ENCODE measurements at places on chromosomes 5 and 9.

DNA sequence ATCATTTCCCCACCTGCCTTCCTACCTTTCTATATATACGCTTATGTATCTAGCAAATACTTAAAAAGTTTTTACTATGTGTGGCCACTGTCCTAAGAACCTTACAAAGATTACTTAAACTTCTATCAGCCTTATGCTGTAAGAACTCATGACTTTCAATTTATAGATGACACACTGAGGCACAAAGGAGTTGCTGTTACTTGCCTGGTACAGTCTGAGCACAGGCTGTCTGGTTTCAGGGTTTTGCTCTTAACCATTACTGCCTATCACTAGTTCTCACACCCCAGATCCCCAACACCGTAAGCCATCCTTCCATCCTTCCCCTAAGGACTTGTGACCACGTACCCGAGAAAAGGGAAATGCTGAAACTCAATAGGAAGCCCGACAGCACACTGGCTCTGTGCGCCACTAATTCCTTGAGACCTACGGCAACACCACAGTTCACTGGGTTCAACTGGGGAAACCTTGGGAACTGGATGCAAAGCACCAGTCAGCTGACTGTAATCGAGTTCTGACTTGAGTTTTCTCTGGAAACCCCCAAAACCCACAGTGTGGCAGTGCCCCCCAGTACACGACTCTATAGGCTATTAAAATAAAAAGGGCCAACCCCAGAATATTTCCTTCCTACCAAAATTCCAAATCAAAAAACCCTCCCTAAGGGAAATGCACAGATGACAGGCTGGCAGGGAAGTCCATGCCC lies 56.0 kb downstream of the AUH start:
- no peak for DNase-seq

DNA sequence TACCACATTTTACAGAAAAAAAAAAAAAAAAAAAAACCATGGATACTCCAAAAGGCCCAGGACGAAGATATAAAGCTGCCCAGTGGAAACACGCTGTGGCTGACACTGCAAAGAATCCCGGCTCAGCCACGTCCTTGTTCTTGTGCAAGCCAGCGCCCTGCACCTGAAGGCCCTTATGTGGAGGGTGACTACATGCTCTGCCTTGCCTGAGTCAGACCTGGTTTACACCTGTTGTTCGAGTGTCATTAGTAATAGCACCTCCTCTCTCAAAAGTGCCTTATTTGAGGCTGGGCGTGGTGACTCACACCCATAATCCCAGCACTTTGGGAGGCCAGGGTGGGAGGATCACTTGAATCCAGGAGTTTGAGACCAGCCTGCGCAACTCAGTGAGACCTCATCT lies 54.3 kb upstream of the ZSWIM6 start:
- DNase-seq = no peak

DNA sequence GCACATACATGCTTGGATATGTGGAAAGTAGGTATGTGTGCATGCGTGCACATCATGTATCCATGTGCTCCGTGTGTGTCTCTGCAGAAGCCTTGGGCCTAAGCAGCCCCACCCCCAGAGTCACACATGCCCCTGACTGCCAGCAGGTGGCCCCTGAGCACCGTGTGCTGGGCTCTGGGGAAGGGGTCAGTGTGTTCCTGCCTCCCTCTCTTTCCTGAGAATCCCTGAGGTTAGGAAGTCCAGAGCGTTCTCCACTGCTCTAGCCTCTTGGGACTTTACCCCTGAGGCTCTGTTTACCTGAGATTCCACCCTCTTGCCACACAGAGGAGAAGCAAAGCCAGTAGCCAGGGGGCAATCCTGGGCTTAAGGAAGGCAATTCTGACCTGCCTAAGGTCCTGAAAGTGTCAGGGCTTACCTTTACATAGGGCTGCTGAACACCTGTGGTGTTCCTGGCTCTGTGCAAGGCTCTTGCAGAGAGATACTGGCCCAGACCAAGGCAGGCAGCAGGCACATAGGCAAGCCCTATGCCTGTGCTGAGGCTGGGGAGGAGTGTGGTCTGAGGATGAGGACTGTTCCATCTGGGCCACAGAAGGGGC lies 207.3 kb downstream of the TMEM38B start:
- DNase-seq = peak; percentile 59

GRCh38 chr9:97682242-97682641 lies 14.9 kb downstream of the XPA start:
- DNase-seq = no peak

- DNase-seq = no peak
Measured at GRCh38 chr9:38370176-38370575, 22.3 kb upstream of the ALDH1B1 start.

DNA sequence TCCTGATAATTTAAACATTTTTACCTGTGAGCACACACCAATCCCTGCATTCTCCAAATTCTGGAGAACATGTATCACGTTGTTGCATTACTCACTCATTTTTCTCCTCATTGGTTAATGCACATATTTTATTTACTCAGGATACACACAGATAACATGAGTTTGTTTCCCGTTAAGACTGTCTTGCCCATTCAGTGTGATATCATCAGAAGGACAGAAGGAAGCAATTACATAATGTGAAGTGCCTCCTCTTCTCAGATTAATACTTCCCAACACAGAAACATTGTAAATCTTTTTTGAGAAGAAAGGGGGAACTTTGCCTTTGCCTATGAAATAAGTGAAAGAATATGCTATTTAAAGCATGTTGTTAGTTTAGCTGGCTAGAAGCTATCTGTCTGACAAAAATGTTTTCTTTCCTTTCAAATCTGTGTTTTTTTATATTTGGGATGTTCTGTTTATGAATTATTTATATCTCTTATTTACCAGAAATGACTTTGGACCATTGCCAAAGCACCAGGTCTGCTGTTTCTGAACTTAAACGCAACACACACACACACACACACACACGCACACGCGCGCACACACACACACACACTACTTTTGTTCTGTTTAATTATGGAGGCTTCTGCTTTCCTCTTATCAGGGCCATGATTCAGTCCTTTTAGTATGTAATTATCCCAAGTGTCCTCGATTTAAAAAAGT lies 186.5 kb downstream of the CHSY3 start:
- no peak for DNase-seq

GRCh38 chr5:79772651-79773050 lies 83.0 kb downstream of the CMYA5 start:
- DNase-seq = no peak

- no peak for DNase-seq
Measured at GRCh38 chr5:144711172-144711571, 540.5 kb downstream of the KCTD16 start.

GRCh38 chr5:35230038-35230611 lies at the start of gene PRLR:
Gene PRLR, minus strand, starts transcription at chr5:35230487. Its CDS starts 140,867 bp downstream, at chr5:35089620.
- peak; percentile 28 for DNase-seq
